ENCODE measurements at places on chromosomes 3 and 15.

GRCh38 chr3:74539876-74540275 is 74.6 kb downstream of the CNTN3 start:
- DNase-seq: no peak

DNA sequence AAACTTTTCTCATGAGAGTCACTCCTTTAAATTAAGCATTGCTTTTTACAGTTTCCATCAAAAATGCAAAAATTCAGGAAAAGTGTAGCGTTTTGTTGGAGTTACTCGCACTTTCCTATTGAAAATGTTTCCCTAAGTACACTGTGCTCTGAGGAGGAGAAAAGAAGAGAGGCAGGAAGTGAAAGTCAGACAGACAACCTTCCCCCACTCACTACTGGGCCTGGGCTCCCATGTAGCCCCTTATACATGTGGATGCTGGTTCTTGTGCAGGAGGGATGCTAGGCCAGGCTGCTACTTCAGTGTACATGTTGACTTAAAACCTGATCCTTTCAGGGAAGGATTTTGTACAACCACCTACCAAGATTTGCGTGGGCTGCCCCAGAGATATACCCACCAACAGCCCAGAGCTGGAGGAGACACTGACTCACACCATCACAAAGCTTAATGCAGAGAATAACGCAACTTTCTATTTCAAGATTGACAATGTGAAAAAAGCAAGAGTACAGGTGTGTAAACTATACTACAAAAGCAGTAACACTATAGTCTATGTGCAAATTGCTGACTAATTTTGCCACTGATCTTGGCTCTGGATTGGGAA is 15.1 kb downstream of the KNG1 start:
- no peak for DNase-seq

GRCh38 chr3:23111797-23112196 is 91.3 kb upstream of the UBE2E2 start:
- no peak for DNase-seq

- DNase-seq: peak; percentile 98
Observed at GRCh38 chr15:85667491-85668424, 127.0 kb downstream of the KLHL25 start.

GRCh38 chr3:3815206-3815605 is 16.0 kb downstream of the LRRN1 start:
- DNase-seq: no peak

GRCh38 chr15:101200181-101200580 is 51.7 kb downstream of the CHSY1 start:
- DNase-seq: no peak

GRCh38 chr3:128094295-128095151 is 29.1 kb downstream of the RUVBL1 start:
- peak; percentile 75 for DNase-seq

GRCh38 chr15:52076889-52077781 is 35.4 kb downstream of the BCL2L10 start:
- DNase-seq: peak; percentile 85

DNA sequence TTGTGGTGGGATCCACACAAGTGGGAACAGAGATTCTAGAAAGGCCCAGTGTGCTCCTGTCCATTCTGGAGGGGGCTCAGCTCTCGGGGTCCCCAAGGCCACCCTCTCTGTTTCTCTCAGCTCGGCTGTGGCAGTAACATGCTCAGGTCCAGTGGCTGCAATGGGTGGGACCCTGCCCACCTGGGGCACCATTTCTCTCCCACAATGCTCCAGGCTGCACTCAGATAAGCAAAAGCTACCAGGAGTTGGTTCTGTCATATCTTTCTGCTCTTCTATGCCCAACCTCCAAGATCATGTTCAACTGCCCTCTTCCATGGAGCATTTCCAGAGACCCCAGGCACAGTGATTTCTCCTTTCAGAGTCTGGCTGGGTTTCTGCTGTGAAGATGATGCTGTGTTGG is 40.8 kb downstream of the ITGA11 start:
- no peak for DNase-seq

GRCh38 chr3:71724584-71725270 is 475 bp downstream of the EIF4E3 start:
- peak; percentile 17 for DNase-seq

GRCh38 chr15:76418352-76419140 is 82.0 kb downstream of the ISL2 start:
- DNase-seq: no peak

DNA sequence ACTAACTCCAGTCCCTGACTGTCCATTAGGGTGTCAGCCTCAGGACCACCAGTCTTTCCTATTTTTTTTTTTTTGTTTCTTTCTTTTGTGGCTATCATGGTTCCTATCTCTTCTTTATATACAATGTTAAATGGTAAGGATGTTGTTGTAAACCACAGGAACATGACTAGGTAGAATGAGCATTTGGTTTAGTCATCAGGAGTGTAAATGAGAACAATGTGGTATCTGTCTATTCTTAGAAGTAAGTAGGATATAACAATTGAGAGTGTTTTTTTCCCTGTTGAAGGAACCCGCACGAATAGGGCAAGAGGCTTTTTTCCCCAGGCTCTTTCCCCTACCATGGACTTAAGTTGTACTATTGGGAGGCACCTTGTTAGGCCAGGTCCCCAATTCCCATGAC is 880.3 kb upstream of the GBE1 start:
- DNase-seq: peak; percentile 58

- peak; percentile 25 for DNase-seq
Observed at GRCh38 chr3:146709969-146710368, 104.8 kb upstream of the PLSCR5 start.

DNA sequence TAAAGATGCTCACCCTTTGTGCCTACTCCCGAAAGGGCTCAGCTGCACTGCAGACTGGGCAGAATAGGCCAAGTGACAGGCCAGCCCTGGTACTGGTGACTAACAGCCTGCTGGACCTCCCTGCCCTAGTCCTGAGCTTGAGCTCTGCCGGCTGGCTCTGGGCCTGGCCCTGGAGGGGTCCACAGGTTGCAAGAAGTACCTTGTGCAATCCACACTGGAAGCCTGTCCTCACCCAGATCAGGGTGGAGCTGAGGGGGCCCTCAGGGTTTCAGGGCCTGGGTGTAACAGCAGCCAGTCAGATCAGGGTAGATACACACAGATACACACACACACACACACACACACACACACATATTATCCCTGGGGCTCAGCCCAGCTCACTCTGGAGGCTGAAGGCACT is 27.3 kb upstream of the PLA2G4D start:
- DNase-seq: no peak

GRCh38 chr3:156360083-156360482 is 194.8 kb downstream of the SSR3 start:
- no peak for DNase-seq

DNA sequence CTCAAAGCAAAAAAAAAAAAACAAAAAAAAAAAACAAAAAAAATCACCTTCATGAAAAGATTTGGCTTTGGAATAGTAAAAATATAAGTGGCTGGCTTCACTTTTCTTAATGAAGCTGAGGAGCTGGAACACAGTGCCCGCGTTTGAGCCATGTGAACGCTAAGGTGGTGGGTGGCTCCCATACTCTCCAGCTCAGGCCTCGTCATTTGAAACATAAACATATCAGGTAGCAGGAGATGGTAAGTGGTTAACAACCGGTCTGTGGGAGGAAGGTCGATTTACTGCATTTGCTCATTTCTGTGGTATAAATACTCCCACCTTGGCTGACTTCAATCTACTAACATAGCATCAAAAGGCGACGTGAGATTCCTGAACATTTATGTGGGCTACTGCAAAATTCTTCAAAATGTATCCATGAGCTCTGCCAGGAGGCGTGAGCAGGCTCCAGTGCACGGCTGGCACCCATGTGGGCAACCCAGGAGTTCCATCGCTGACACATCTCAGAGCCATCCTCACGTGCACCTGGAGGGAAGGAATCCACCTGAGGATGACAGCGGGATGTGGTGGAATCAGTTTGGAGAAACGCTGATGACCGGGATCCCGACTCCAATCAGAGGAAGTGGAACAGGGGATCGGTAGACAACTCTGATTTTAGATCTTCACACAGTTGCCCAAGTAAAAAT is 157.6 kb downstream of the ATP10A start:
- DNase-seq: no peak

DNA sequence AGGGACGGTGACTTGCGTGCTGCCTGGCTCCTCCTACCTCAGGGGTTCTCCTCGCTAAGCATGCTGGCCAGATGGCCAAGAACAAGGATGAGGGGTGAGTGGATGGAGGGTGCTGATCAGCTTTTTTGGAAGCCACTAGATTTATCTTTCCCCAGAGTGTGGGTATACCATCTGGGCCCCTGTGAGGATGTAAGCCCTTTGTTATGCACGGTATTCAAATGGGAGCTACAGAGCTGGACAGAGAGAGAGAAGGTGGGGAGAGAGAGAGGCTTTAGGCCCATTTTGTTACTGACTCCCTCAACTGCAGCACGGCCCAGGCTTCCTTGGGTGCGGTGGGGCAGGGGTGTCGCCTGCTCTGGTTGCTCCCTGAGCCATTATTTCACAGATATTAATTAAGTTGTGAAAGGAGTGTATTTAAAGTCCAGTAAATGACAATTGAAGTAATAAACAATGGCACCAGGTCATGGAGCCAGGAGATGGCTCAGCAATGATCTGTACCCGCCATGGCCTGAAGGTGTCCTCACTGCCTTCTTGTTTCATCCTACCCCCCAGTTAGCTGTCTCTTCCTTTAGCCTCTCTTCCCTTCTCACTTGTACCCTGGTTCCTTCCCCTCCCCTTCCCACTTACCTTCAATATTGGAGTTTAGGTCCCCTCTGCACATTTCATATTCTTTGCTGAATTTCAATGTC is 158.0 kb downstream of the CLSTN2 start:
- DNase-seq: no peak

DNA sequence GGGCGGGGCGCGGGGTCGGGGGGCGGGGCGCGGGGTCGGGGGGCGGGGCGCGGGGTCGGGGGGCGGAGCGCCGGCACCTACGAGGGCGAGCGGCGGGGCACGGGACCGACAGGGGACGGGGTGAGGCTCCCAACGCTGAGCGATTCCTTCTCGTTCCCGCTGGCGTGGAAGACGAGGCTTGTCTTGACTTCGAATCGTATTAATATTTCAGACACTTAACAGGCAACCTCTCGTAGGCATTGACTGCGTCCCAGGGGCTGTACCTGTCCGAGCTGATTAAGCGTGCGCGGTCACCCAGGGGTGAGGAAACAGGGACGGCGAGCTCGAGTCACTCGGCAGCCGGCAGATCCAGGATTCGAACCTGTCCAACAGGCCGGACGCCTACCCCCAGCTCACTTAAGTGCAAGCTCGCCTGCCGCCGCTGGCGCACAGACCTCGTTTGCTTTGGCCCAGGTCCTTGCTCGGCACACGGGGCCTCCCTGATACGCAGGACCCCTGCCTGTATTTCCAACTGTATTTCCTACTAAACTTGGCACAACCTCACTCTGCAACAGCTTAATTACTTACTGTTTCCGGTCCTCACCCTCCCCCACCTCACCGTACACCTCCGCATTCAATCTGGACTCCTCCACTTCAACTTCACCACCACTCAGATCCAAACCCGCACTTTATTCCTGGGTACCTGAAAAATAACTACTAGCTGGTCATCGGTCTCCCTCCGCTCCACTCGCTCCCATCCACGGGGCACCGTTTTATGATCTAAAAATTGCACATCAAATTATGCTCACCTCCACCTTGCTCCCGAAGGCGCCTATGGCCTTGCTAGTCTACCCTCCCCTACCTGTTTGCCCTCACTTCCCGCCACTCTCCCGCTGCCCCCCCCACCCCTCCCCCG is 722 bp upstream of the ZXDC start:
- no peak for DNase-seq

DNA sequence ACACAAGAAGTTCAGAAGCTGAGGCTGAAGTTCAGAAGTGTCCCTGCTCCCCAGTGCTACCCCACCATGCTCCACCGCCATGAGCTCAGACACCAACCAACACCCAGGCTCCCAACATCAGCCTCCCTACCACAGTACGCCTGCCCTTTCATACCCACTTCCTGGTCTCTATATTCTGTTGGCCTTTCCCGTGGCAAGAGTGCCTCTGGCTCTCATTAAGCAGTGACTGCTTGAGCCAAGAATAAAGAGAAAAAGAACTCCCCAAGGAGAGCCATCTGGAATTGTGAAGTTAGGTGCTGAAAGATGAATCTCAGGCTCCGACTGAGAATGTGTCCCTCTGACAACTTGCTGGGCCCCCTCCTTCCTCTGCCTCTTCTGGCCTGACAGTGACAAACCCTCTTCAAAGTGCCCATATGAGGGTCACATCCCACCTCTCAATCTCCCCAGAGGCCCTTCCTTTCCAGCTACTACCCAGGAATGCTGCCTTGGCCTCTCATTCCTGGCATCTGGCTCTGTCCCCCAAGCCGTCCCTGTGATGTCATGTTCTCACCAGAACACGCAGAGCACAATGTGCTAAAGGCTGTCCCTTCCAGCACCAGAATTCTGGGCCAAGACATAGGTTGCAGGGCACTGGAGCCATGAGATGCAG is 306.8 kb downstream of the NTRK3 start:
- no peak for DNase-seq

- DNase-seq: peak; percentile 33
Observed at GRCh38 chr15:59751552-59752413, 62.7 kb upstream of the BNIP2 start.

DNA sequence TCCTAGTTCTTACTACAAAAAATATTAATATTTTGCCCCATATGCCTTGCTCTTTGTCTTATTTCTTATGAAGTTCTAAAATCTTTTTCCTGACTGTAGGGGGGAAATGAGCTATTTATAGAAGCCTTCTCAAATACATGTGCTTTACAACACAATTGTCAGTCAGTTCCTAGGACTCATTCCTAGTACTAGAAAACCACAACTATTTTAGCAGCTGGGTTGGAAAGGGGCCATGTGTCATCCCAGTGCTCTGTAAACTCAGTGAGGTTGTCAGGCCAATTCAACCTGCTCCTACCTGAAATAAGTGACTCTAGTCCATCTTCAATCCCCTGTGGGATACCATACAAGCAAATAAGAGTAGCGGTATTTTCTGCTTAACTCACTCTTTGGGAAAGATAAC is 153.8 kb downstream of the ULK4 start:
- DNase-seq: peak; percentile 41

DNA sequence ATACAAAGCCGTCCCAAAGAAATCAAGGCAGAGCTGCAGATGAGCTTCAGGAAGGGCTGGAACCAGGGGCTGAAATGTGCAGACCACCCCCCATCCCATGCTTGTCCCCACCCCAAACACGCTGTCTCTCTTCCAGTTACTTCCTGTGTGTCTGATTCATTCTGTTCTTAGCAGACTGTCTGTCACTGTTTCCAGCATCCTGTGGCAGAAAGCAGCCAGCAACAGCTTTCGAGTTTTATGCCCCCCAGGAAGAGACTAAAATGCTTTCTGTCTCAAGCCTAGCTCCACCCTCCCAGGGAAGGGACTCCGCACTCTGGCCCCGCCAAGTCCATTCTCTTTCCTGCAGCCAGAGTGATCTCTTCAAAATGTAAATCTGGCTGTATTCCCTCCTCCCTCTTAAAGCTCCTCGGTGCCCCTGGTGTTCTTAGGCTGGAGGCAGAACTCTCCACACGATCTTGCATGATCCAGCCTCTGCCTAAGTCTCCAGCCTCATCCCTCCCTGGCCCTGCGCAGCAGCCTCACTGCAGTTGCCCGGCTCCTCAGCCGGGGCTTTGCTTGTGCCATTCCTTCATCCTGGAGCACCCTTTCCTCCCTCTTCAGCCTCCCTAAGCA is 41.5 kb downstream of the HRH1 start:
- peak; percentile 77 for DNase-seq

GRCh38 chr15:31069360-31070000 is 32.0 kb downstream of the TRPM1 start:
- no peak for DNase-seq
